ENCODE measurements at places on chromosomes 16 and 17.

GRCh38 chr17:10613775-10614513 is 43.2 kb downstream of the MYH3 start:
- DNase-seq = no peak

- no peak for DNase-seq
Measured at GRCh38 chr16:73011926-73012325, 36.0 kb downstream of the ZFHX3 start.

DNA sequence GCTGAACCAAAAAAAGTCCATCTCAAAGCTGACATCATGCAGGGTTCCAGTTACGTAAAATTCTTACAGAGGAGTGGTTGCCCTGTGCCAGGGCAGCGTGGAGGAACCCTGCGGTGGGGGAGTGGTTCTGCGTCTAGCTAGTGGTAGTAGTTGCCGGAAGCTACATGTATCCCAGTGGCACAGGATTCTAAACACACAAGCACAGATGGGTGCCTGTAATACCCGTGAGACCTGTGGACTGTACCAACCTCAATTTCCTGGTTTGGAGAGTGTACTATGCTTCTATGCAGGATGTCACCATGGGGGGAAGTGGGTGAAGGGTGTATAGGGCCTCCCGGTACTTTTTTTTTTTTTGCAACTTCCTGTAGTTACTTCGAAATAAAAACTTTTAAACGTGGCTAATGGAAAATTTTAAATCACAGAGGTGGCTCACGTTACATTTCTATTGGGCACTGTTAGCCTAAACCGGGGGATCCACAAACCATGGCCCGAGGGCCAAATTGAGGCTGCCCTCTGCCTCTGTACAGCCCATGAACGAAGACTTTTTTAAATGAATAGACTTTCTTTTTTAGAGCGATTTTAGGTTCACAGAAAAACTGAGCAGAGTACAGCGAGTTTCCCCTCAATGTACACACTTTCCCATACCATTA is 38.5 kb downstream of the TBC1D16 start:
- no peak for DNase-seq

DNA sequence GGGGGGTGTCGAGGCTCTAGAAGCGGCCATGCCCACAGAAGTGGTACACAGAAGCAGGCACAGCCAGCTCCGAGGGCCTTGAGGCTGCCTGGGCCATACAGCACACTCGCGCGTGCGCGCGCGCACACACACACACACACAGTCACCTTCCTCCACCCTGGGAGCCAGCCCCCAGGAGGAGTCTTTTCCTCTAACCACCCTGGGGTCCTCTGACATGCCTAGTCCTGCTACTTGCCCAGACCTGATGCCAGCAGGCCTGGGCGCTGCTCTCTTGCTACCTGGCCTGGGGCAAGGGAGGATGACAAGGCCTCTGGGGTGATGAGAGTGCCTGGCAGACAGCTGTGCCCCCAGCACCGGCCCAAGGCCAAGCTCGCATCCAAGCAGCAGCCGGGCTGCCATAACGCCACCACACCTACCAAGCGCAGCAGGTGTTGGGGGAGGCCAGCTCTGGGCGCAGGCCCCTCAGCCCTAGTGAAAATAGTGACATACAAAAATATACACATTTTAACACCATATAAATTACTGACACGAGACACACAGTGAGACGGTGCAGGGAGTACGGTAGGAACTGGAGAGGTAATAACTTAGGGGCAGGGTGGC is 41.1 kb downstream of the TSC2 start:
- no peak for DNase-seq

- DNase-seq = no peak
Measured at GRCh38 chr16:49743203-49743464, 112.8 kb downstream of the ZNF423 start.

- DNase-seq = no peak
Measured at GRCh38 chr17:18159551-18160120, 24.0 kb upstream of the ALKBH5 start.

GRCh38 chr16:23408823-23409298 is 44.1 kb downstream of the COG7 start:
- no peak for DNase-seq

DNA sequence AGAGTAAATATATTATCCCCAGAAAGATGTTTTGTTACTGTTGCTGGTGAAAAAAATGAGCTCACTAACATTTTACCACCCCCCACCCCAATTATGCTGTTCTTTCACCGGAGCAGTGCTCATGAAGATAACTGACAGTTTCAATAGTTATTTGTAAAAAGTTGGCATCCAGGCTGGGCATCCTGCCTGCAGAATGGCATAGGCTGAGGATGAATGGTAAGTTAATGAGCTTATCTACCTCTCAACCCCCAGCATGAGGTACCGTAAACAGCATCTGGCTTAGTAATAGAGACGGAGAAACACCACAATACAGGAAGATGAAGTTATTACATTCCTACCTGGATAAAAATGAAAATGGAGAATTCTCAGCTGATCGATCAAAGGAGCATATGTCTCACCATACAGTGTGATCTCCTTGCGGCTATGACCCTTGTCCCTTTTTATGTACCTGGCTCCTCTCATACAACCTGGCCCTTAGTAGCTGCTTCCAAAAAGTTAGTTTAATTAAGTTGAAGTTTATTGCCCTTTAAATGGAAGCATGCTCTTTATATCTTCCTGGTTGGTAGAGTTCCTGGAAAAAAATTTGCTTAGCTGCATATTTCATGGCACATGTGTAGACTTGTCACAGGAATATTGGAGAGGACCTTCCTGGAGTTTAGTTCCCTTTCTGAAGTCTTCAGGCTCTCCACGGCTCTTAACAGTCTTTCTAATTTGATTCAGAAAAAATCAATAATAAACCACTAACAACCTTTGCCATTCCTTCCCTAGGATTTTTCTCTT is 61.2 kb upstream of the MPHOSPH6 start:
- DNase-seq = no peak

GRCh38 chr16:74896389-74897370 is 88.2 kb downstream of the WDR59 start:
- DNase-seq = no peak

- no peak for DNase-seq
Measured at GRCh38 chr16:2451851-2452320, 8.0 kb upstream of the TEDC2 start.

DNA sequence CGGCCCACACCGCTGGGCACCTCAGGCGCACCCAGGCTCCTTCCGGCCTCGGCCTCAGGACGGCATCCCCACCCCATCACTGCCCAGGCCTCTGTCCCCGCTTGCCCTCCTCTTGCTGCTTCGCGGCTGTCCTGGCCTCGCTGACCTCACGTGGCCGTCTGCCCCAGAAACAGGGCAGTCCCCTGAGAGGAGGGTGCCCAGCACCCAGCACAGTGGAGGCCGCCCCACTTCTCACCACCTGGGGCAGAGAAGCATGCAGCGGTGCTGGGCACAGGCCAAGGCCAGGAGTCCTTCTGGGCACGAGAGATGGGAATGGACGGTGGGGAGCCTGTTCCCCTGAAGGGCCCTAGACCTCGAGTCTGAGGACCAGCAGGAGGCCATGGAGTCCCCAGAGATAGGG is 8.9 kb downstream of the HAGH start:
- DNase-seq = no peak

DNA sequence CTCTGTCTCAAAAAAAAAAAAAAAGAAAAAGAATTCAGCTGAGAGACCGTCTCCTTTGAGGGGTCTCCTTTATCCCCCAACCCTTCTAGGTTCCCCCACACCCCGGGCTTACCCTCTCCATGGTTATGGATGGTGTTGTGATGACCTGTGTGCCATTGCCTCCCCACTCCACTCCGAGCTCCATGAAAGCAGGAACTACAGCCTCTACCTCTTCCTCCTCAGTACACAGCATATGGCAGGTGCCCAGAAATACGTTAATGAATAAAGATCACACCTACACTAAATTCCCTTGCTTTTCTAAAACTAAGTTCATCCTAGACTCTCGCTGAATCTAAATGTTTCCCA is 17.2 kb downstream of the COPRS start:
- DNase-seq = no peak

DNA sequence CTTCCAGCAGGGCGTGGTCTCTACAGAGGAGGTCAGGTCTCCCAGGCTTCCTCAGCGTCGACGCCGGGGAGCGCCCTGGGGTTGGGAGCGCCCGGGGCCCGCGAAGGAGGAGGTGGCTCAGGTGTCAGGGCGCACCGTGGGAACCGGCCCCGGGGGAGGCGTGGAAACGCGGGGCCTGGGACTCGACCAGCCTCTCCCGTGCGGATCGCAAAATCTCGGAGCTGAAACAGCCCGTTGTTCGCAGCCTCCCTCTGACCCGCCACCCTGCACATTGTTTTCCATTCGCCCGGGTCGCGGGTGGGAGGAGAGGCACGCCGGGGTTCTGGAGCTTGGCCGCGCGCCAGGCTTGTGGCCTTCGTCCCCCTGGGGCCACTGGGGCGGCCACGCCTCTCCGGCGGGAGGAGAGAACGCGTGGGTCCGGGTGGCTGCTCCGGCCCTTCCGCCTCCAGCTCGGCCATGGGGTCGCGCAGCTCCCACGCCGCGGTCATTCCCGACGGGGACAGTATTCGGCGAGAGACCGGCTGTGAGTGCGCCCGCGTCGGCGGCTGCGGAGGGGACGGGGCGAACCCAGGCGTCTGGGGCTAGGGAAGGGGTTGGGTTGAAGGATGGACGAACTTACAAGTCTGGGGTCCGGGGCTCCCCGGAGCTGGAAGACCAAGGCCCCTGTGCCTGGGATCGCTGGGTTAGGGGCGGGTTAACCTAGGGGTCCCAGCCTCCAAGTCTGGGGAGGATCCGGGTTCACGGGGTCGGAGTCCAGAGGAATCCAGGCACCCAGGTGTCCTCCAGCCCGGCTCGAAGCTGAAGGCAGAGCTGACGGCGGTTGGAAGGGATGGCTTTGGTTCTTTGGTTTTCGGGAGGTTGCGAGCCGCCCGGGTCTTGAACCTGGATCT is at the start of gene CHP2:
TSS of gene CHP2 (plus strand) at position 433 of the 890 bp plus-strand sequence. CDS start at position 457, 24 bp downstream.
- DNase-seq = no peak

- no peak for DNase-seq
Measured at GRCh38 chr17:35010093-35010492, 29.8 kb downstream of the LIG3 start.

GRCh38 chr17:79983456-79983855 is 52.2 kb downstream of the TBC1D16 start:
- no peak for DNase-seq

DNA sequence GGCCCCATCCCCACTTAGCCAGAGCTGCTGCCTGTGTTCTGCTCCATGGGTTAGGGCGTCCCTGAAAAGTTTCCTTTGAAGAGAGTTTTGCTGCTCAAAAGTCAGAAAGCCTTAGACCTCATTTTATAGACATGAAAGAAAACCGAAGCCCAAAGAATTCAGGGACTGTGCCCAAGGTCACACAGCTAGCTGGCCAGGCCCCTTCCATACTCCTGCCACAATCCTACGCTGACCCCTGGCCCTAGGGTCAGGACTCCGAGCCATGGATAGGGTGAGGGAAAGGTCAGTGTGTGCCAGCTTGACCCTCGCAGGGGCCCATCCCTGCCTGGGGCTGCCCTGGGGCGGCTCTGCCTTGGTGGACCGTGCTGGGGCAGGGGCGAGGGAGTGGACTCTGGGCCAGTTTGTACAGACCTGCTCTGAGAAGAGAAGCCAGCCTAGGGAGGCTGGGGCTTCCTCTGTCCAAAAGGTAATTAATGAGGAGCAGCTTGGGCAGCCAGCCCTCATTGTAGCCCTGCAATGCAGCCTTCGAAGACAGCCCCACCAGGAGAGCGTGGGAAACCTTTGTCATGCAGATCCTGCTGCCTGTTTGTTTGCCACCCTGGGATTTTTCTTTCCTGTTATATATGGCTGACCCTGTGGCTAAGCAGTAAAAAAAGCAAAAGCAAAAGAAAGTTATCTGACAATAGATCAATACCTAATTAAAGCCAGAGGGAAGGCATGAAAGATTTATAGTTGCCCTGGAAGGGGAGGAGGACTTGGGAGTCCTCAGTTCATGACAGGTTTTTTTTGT is 37.4 kb downstream of the RHBDL3 start:
- no peak for DNase-seq

DNA sequence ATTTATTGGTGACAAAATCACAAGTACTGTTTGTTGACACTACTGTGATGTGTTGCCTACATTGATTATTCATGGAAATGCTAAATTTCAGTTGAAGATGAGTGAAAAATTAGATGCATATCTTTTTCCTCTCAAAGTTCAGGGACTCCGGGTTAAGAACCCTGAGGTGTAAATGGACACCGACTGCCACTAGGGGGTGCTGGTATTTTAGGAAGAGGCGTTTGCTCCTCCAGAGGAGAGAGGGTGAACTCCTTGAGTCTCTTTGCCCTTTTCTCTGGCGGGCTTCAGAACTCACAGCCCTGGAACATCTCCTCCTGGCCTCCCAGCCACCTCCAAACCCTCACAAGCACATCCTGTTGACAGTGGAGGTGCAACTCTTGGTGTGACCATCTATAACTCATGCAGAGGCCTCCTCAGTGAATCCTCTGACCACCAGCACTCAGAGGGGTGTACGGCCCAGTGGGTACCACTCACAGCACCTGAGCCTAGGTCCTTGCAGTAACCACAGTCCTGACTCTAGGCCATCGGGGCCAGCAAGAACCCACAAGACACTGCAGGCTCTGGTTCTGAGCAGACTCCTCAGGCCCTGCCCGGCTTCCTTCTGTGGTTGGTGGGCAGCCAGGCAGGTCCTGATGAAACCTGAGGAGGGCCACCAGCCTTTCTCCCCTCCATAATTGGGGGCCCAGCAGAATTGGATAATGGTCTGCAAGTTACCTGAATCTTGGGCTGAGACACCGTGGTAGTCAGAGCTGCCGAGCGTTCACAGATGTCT is 26.2 kb upstream of the PIK3R5 start:
- no peak for DNase-seq
